Astrocyte of the cerebellum (primary cell): ENCODE measurements at places on chromosomes 6 and 20.

DNA sequence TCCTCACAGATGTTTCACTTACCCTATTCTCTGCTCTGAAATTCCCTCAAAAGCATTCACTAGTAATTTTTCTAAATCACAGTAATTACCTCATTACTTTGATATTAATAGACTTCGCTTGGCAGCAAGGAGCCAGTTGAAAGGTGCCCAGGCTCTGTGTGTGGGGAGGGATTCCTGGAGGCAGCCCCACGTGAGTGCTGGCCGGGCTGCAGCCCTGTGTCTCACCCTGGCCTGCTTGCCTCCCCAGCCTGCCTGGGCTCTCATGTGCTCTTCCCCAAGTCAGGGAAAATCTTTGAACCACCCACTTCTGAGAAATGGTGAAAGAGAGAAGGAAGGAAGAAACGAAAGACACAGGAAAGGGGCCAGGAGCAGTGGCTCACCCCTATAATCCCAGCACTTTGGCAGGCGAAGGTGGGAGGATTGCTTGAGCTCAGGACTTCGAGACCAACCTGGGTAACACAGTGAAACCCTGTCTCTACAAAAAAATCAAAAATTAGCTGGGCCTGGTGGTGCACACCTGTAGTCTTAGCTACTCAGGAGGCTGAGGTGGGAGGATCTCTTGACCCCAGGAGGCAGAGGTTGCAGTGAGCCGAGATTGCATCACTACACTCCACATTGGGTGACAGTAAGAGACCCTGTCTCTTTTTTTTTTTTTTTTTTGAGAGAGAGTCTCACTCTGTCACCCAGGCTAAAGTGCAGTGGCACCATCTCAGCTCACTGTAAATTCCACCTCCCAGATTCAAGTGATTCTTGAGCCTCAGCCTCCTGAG is 20.0 kb upstream of the SNTA1 start:
- no peak for DNase-seq

DNA sequence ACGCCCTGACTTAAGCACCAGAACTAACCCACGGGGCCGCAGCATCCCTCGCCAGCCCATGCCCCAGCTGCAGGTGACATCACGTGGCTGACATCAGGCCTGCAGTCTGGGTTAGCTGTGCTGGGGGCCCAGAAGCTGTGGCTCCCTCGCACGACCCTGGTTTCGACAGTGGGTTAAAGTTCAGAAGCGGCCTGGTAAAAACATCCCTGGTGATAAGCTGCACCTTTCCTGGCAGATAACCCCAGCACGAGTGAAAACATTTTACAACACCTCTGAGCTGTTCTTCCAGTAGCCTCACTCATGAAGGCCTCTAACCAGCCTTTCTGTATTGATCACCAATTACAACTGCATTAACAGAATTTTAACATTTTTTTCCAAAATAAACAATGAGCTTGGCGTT is 136.4 kb upstream of the RREB1 start:
- no peak for DNase-seq

DNA sequence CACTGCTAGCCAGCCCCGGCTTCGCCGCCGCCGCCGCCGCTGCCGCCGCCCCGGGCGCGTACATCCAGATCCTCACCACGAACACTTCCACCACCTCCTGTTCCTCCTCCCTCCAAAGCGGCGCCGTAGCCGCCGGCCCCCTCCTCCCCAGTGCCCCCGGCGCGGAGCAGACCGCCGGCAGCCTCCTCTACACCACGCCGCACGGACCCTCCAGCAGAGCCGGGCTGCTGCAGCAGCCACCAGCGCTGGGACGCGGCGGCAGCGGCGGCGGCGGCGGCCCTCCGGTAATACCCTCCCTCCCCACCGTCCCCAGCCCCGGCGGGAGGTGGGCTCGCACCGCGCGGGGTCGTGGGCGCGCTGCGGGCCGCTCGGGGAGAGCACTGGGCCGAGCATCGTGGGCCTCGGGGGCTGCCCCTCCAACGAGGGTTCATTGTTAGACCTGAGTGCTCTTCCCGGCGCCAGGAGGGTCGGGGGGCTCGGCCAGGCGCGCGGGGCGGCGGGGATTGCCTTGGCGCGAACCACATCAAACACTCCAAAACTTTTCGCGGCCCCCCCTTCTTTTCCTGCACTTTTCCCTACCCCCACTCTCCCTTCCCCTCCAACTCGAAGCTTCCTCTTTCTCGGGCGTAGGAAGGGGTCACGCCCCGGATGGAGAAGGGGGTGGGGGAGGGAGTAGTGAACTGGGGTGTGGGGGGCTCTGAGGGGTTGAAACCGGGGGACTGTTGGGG is 827 bp downstream of the E2F3 start:
- no peak for DNase-seq

DNA sequence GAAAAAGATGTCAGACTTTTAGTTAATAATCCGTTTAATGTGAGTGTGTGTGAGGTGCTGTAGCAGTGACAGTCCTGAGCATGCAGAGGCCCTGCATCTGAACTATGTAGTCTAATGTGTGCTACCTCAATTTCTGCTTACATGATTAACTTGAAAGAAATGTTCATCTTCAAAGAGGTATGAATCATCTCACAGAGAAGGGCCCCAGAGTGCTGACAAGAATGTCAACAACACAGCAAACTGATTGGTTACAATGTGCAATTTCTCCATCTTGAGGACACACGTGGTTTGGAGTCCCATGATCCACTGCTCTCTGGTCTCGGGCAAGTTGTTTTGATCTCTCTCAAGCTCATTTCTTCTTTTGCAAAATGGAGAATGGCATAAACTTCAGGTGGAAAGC is 61.7 kb upstream of the EMILIN3 start:
- DNase-seq, result no peak

- no peak for DNase-seq
These were observed 406.3 kb downstream of the TAF4 start for GRCh38 chr20:61659246-61659993.
